ENCODE measurements at places on chromosomes 6 and 20.

DNA sequence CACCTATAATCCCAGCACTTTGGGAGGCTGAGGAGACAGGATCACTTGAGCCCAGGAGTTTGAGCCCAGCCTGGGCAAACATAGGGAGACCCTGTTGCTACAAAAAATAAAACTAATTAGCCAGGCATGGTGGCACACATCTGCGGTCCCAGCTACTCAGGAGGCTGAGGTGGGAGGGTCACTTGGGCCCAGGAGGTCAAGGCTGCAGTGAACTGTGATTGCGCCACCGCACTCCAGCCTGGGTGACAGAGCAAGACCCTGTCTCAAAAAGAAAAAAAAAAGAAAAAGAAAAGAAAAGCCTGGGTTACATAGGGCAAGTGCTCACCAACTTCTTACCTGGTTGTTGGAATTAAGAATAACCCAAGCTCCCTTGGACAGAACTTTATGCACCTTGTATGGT is 14.6 kb upstream of the MYB start:
- no peak for DNase-seq

DNA sequence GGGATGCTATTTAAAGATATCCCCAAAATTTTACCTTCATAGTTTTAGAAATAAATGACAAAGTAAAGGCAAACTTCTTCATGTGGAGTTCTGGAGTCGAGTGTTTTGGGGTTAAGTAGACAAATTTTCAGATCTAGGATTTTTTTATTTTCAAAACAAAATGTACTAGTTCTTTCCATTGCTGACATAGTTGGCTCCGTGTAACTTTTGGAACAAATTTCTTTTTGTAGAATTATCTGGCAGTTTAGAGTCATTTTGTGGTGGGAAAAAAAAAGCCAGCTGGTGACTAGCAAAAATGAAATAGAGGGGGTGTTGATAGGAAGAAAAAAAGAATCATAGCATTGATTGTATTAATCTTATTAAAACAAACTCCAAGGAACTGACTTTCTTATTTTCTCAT is 131.6 kb upstream of the TCF21 start:
- no peak for DNase-seq

DNA sequence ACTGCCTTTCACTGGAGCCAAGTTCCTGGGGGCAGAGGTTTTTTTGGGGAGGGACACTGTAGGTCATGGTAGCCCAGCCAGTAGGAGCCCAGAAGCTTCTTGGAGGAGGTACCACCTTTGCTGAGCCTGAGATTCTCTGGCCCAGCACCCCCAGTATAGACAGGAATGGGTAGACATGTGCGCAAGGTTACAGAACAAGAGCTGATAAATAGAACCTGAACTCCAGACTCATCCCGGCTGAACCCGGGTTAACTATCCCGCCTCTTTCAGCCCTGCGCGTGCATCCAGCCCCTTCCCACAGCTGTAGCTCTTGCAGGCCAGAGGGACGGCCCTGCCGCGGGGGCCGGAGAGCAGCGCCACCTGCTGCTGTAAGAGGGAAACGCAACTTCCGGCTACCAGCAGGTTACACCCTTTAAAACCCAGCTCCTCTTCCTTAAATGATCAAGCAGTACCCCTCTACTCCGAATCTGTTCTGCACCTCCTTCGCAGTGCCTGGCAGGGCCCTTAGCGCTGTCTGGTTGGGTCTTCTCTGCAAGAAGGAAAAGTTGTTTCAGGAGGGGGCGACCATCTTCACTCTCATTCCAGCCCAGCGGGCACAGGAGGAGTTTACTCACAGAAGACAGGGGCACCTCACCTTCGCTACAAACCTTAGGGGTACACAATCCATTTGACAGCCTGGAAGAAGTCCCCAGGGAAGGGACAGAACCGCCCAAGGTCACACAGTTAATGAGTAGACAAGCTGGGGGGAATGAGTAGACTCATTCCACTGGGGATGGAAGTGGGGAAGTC is 7.5 kb downstream of the SRXN1 start:
- no peak for DNase-seq

DNA sequence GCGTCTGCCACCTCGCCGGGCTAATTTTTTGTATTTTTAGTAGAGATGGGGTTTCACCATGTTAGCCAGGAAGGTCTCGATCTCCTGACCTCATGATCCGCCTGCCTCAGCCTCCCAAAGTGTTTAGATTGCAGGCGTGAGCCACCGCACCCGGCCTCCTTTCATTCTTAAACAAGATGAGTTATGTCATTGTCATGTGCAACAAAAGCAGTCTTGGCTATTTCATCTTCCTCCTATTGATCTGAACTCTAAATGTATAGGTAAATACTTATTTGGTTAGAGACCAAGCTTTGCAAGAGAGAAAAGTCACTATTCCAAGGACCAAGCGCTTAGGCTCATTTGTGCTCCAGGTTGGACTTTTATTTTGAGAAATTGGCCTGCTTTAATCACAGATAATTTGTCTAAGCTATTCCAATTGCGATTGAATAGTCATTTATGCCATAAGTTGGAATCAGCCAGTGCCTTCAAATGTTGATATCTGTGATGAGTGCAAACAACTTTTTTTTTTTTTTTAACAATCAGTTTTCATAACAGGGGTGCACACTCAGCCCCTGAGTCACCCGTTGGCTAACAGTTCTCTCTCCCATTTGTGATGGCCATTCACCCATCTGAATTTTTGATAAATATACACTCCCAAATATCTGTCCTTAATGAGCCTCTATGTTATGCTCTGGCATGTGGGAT is 167.3 kb downstream of the BCAS1 start:
- DNase-seq = no peak

- no peak for DNase-seq
These were observed 33.0 kb upstream of the GPR6 start for GRCh38 chr6:109945091-109945490.

DNA sequence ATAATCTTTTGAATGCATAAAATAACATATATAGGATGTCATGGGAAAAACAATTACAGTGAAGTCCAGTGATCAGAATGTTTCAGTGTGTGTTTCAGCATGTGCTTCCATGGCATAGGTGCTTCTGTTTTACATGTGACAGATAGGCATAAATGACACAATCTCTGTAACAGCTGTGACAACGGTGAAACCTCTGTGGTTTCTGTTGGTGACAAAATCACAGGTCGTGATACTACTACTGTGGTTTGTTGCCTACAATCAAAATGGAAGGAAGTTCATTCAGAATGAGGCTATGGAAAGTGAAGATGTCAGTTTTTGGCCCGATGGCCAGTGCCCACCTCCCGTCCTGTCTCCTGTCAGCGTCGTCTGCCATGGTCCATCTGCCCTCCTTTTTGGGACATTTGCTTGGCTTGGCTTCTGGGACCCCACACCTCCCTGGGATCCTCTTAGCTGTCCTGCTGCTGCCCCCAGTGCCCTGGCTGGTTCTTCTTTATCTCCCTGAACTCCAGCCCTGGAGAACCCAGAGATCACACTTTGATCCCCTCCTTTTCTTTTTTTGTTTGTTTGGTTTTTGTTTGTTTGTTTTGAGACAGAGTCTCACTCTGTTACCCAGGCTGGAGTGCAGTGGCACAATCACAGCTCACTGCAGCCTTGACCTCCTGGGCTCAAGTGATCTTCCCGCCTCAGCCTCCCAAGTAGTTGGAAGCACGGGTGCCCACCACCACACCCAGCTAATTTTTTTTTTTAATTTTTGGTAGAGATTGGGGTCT is 79.3 kb upstream of the NAA20 start:
- DNase-seq = no peak
